Dermis microvascular lymphatic vessel endothelial cell (primary cell): ENCODE measurements at places on chromosomes 1 and 21.

DNA sequence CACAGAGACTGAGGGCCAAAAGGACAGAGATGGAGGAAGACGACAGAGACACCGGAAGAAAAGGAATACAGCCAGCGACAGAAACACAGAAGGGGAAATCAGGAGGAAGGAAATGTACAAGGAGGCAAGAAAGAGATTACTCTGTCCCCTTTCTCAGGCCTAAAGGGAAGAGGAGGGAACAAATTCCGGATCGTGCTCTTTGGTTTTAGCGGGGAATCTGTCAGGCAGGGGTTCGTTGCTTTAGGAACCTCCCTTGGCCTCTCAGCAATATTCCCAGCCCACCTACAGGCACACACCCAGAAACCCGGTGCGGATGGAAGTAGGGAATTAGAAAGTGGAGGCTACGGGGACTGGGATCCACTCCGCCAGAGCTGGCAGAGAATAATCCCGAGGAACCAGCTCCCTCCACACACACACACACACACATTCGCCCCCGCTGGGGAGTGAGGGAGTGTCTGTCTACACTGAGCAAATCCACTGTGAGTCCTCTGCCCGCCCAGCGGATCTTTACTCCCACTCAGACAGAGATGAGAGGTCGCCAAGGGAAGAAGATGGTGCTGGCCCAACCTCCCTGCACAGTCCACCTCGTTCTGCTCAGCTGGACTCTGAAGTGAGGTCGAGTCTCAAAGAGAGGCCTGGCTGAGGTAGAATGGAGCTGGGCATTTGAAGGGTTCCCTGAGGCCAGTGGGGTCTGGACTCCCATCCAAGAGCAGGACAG lies 5.7 kb downstream of the TAL1 start:
- peak; percentile 48 for DNase-seq

- no peak for DNase-seq
Measured at GRCh38 chr1:206898089-206898914, 1.1 kb downstream of the IL24 start.

DNA sequence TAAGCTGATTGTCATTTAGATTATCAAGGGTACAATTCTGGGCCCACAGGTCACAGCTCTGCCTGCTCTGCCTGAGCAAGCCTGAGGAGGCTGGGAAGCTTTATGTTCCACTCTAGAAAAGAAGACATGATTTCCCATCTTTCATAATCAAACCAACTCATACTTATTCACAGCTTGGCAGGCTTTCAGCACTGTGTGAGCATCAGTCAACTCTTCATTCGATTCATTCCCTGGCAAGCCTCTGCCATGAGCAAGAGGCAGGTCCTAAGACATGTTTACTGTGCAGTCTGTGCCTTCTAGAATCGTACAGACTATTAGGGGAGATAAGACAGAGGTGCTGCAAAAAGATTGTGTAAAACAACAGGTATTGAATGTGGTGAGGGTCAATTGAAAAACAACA lies 24.5 kb upstream of the KIRREL1 start:
- DNase-seq, result peak; percentile 42

GRCh38 chr1:42316292-42316691 lies 18.7 kb downstream of the FOXJ3 start:
- no peak for DNase-seq

- DNase-seq, result no peak
Measured at GRCh38 chr1:210489491-210489890, 160.8 kb downstream of the HHAT start.

DNA sequence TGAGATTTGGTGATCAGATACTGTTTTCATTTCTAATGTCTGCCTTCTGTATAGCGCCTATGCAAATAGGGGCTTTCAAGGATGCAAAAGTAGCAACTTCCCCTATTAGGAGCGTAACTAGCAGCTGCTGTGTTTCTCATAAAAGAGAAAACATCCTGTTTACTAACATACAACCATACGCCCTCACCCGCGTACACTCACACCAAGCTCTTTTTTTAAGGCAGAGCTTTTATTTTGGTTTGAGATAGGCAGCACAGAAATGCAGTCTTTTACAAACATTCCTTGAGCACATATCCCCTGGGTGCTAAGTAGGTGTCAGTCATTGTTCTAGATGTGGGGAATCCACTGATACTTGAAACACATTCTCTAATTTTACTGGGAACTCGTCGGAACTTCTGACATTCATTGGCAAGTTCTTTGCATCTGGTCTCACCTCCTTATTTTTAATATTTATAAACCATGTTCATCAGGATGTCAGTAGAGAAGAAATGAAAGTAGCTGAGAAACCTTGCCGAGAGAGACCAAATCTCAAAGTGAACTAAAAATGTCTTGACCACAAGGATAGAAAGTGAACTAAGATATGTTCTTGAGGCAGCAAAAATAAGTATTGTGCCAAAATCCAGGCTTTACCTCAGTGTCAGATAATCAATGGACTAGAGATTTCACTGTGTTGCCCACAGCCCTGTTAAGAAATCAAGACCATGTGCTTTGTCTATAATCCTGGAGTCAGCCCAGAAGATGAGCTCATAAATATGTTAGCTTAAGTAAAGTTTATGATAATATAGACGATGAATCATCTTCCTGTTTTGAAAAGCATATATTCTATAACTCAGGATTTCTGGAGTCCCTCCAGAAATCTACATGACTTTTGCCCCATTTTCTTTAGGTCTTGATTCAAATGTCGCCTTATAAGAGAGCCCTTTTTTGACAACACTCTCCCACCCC lies 350.9 kb downstream of the ST6GALNAC3 start:
- no peak for DNase-seq

GRCh38 chr1:24803220-24803619 lies 58.0 kb downstream of the CLIC4 start:
- DNase-seq, result no peak

GRCh38 chr1:42137766-42138165 lies 15.4 kb upstream of the GUCA2B start:
- DNase-seq, result no peak

GRCh38 chr21:31366825-31367224 lies 22.8 kb upstream of the TIAM1 start:
- DNase-seq, result peak; percentile 40

- no peak for DNase-seq
Measured at GRCh38 chr1:227793079-227793947, 22.2 kb upstream of the PRSS38 start.

DNA sequence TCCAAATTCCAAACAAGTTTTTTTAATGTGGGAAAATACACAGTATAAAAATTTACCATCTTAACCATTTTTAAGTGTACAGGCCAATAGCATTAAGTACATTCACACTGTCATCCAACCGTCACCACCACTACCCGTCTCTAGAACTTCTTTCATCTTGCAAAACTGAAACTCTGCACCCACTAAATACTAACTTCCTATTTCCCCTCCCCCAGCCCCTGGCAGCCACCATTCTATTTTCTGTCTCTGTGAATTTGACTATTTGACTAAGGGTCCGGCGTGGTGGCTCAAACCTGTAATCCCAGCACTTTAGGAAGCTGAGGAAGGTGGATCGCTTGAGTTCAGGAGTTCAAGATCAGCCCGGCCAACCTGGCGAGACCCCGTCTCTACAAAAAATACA lies 36.1 kb downstream of the CLSTN1 start:
- DNase-seq, result no peak

GRCh38 chr1:234976861-234977680 lies 151.6 kb downstream of the TOMM20 start:
- DNase-seq, result no peak

GRCh38 chr1:162696286-162696862 lies 64.1 kb downstream of the DDR2 start:
- peak; percentile 91 for DNase-seq

DNA sequence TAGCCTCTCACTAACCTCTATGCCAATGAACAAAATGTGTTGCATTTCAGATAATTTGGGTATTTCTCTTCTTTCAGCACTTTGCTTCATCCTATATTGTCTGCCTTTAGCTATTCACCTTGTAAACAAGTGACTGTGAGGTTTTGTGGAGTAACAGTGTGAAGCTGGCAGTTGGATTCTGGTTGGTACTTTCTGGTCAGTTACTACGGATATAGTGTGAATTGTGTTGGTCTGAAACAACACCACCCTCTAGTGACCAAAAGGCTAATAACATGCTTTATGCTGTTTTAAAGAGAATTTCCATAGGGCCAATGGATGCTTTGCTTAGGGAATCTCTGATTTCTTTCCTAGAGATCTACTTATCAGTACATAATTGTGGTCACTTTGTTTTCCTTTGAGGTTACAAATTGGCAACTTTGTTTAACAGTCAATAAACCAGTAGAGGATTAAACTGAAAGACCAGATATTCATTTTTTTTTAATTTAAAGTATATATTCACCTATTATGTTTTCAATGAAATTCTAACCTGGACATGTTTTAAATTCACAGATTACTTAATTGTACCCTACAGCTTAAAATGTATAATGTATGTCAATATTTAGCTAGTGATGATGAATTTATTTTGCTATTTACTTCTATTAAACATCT lies 2.5 kb upstream of the PTGER3 start:
- peak; percentile 72 for DNase-seq

DNA sequence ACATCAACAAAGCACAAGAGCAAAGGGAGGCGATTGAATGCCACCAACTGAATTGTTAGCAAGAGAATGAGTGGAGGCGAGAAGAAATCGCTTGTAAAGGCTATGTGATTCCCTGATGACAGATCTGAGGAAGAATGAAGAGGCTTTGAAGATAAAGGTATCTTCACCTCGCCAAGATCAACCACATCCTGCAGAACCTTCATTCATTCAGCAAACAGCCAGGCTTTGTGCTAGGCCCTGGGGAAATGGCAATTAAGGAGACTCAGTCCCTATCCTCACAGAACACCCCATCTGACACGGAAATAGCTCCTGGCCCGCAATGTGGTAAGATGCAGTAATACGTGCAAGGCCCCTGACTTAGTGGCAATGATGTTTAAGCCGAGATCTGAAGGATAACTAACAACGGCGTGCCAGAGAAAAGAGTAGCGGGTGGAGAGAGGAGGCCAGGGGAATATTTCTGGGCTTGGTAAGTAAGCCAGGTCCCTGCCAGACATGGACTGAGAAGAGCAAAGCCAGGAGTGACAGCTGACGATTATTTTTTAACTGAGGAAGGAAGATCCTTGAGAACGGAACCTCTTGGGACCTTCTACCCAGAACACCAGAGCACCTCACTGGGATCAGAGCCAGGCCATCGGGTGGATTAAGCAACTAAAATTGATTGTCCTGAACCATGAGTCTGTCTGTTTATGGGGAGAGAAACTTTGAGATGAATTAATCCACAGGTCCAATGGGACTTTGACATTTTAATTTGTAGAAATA lies 4.6 kb upstream of the VSIG8 start:
- no peak for DNase-seq

GRCh38 chr1:164534863-164535610 lies 23.9 kb upstream of the PBX1 start:
- no peak for DNase-seq

DNA sequence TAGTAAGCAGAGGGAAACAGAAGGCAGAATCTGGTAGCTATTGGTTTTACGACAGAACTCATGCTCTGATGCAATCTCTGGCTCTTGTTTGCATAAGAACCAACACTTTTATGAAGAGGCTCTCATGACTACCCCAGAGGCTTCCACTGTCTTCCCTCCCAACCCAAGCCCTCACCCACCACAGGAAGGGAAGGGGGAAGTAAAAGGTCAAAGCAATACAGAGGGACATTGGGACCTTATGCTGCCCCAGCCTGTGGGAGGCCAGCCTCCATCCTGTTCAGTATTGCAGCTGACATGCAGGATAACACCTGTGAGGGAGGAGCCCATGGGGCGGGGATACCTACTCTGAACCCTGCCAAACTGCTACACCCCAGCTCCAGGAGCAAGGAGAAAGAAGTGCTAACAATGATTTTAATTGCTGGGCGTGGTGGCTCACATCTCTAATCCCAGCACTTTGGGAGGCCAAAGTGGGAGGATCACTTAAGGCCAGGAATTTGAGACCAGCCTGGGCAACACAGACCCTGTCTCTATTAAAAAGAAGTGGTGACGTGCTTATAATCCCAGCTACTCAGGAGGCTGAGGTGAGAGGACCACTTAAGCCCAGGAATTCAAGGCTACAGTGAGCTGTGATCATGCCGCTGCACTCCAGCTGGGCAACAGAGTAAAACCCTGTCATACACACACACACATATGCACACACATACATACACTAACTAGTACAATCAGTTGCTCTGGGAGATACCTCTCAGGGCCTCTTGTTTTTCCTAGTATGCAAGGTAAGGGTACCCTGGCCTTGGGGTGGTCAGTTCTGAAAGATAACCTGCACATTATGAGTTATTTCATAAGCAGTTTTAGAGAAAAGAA lies 9.5 kb downstream of the MR1 start:
- no peak for DNase-seq

GRCh38 chr1:193706766-193707165 lies 520.4 kb upstream of the B3GALT2 start:
- no peak for DNase-seq

GRCh38 chr1:159964144-159964543 lies 10.1 kb upstream of the SLAMF9 start:
- no peak for DNase-seq

GRCh38 chr1:162829268-162829667 lies 31.7 kb downstream of the CCDC190 start:
- DNase-seq, result no peak

GRCh38 chr1:30284728-30285475 lies 438.5 kb downstream of the MATN1 start:
- no peak for DNase-seq

- peak; percentile 69 for DNase-seq
Measured at GRCh38 chr1:8560611-8561544, 243.0 kb downstream of the SLC45A1 start.

GRCh38 chr1:202810615-202811295 lies at the start of gene PCAT6:
TSS of gene PCAT6 (plus strand) at chr1:202810954.
- peak; percentile 81 for DNase-seq

DNA sequence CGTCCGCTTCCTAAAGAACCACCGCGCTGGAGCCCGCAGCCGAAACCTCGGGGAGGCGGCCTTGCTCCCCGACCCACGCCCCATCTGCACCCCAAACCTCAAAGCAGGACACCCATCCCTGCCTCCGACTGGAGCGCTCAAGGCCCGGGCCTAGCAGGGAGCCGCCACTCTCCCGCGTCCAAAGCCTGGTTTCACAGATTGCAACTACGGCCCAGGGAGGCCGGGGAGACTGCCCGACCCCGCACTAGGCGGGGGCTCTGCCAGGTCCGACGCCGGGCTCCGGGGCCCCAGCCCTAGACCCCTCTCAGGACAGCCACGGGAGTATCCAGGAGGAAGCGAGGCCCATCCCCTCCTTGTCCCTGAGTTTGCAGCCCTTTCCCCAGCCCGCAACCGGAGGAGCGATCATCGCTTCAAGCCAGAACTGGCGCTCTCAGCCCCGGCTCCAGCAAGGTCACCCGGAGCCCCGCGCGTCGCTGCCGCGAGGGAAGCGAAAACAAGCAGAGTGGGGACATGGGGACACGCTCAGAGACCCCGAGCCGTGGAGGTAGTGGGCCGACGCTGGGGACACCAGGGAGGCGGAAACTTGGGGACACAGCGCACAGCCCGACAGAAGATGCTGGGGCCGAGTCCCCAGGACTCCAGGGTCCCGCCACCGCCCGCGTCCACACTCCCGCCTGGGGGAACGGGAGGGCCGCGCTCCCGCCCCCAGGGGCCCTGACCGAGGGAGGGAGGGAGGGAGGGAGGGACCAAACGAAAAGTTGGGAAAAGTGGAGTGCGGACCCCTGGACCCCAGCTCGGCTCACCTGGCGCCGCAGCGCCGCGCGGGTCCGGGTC lies 433 bp downstream of the TMEM200B start:
- DNase-seq, result no peak

GRCh38 chr1:109910963-109911798 lies 532 bp downstream of the CSF1 start:
- no peak for DNase-seq
